ENCODE measurements at places on chromosomes 4 and X.

DNA sequence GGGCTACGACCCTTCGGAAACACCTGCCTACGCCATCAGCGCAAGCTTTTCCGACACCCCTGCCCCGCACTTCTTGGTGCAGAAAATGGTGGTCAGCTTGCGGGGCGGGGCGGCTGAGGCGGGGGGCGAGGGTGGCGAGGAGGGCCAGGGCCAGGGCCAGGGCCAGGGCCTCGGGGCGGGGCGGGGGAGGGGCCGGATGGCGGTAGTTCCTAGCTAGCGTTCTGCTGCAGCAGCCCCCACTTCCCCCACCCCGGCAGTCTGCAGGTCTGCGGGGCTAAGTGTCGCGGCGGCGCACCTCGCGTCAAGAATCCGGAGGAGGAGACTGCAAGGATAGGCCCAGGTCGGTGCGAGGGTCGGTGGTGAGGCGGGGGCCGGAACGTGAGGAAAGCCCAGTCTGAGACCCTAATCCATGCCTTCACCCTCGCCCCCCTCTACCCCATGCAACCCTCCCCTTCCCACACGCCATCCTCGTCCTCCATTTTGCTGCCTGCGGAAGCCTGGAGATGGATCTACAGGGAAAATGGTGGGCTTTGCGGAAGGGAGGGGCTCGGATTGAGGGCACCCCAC, 600 bp downstream of the BEX4 start:
- no peak for DNase-seq

DNA sequence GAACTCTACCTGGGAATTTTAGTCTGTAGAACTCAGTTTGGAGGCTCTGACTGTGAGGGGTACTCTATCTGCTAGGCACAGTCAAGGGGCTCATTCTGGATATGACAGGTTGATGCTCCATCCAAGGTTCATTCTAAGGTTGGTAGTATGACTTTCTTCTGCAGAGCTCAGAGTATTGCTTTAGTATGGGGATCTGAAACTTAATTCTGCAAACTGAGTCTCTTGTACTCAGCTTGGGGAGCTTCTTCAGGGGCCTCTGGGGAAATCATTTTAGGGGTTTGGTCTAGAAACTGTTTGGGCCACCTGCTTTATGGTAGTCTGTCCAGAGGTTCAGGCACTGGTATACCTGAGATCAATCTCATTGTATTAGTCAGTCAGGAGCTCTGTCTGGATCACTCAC, 9.7 kb upstream of the TSR2 start:
- DNase-seq = no peak

DNA sequence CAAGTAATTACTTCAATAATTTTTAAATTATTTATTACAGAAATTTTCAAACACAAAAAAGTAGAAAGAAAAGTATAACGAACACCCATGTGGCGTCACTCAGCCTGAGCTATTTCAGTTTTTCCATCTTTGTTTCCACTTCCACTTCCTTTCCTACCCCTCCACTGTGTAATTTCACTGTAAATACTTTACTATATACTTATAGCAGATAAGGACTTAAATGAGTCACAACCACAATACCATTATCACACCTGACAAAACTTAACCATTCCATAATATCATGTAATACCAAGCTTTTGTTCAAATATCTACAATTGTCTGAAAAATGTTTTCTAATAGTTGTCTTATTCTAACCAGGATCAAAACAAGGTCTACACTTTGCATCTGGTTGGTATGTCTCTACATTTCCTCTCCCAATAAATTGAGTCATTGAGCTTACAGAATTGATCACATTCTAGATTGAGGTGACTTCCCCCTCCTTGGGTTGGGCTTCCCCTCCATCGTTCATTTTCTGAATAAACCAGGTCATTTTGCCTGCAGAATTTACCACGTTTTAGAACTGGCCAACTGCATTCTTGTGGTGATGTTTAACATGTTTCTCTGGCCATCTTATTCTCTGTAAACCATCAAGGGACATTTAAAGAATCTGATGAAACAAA, 48.7 kb downstream of the ATP10D start:
- no peak for DNase-seq

DNA sequence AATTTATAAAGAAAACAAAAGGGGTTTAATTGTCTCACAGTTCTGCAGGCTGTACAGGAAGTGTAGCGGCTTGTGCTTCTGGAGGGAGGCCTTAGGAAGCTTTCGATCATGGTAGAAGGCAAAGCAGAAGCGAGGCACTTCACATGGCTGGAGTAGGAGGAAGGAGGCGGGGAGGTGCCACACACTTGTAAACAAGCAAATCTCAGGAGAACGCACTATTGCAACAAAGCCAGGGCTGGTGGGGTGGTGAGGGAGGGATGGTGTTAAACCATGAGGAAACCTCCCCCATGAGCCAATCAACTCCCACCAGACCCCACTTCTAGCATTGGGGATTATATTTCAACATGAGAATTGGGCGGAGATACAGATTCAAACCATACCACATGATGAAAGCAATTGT, 1116.3 kb downstream of the FAT4 start:
- DNase-seq = no peak

DNA sequence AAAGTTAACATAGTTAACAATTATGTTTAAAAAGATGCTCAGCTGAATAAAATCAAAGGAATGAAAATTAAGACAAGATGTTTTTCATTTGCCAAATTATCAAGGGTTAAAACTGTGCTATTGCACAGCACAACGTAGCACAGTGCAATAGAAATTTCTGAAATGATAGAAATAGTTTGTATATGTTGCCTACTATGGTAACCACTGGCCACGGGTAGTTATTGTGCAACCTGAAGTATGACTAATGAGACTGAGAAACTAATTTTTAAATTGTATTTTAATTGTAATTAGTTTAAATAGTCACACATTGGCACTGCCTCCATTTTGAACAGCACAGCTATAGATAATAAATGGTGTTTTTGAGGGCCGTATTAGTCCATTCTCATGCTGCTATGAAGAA, 343.1 kb upstream of the FAM241A start:
- no peak for DNase-seq

DNA sequence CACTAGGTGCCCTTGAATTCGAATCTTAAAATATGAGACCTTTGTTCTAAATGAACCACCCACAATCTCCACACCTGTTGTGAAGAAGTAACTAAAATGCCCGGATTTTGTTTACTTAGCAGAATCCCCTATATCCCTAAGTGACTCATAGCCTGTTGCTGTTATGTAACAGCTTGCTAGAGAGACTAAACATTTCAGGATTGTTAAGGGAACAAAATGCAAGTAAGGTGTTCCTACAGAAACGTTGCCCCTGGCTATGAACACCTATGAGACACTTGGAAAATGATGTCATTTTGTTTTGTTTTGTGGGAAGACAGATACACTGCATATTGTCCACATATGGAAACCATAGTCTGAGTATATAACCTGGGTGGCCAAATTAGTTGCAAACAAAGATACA, 24.2 kb upstream of the MXRA5 start:
- no peak for DNase-seq

DNA sequence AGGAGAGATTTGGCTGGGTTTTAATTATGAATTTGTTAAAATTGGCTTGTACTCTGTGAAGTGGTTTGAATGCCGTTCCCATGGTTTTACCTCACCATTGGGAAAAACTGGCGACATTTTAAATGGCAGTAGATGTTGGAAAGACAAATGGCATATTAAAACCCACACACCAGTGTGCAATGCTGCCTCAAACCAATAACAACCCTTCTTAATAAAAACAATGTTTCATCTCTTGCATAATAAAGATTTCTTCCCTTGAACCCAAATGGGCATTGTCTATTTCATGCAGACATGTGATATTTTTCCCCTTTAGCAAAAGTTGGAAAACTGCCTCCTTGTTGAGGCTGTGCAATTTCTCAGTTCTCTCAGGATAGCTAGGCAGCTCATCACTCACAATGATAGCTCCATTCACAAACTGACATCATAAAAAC, 33.7 kb downstream of the GABRB1 start:
- DNase-seq = no peak

DNA sequence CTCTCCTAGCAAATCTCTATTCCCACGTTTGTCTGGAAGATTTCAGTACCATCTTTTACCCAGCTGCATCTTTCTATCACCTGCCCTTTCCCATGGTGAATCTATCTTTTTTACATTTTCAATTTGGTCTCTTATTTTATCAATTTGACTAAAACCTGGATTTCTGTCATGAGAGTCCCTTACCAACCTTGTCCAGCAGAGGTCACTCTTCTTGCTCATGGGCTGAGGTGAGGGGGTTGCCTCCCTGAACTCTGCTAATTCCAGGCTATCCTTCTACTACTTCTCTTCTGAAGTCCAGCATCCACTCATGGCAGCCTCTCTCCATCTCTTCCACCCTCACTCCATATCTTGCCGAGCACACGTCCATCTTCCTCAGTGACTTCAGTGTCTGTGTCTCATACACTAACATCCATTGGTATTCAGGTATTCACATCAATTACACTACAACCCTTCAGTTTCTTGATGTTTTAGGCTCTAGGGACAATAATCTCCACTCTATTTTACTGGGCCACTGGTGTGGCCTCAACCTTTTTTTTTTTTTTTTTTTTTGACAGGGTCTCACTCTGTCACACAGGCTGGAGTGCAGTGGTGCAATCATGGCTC, 17.8 kb upstream of the ZNF827 start:
- no peak for DNase-seq

GRCh38 chr4:112410364-112410763, 105.6 kb downstream of the NEUROG2 start:
- no peak for DNase-seq

DNA sequence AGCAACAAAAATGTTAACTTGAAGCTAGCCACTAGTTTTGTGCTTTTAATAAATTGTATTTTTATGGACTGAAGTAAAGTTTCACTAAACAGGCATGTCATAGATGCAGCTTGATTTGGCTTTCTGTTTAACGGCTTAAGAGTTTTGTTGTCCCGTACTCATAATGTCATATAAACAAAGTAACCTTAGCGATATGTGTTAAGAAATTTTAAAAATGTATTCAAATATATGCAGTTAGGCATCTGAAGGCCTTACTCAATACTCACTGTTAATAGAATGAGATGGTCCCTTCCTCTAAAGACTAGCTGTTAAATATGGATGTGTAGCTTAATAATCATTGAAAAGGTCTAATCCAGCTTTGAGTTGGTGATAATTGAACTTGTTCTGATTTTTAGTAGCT, 1.0 kb upstream of the SCLT1 start:
- DNase-seq = no peak

DNA sequence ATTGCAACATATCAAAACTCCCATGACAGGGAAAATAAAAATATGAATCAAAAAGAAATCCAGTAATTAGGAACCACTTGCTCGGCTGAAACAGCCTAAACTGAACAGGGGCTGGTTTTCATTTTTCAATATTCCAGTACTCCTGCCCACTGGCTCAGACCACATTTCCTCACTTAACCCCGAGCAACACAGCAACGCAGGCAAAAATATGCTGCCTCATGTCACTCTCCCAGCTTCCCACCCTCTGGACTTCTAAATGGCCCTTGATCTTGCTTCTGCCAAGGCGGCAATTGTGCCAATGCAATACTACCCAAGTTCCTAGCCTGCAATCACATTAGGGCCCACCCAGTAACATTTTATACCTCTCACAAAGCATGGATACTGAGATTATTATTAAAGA, 30.6 kb downstream of the USP46 start:
- DNase-seq = no peak

DNA sequence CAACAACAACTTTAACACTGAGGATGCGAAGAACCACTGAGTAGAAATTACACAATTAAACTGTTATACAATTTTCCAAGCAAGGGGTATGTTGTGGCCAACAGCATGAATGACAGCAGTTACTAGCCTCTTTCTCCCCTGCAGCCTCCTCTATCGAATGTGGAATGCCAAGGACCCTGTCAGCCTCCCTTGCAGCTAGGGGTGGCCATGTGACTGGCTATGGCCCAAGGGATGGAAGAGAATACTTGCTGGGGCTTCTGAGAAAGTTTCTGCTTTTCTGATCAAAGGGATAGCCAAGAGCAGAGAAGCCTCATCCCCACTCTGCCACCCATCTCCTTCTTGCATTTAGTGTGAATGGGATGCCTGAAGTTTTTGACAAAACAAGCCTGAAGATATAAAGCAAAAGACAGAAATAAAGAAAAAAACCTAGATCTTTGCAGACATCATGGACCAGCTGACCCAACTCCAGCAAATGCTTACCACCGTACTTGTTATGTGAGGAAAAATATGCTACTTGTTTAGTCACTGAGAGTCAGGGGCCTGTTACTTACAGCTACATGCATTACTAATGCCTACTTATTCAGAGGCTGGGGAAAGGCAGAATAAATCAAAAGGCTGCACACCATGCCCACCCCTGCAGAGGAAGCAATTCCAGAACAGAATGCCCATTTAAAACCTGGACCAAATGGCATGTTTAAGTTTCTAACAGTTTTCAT, 32.0 kb downstream of the DCTD start:
- DNase-seq = no peak

DNA sequence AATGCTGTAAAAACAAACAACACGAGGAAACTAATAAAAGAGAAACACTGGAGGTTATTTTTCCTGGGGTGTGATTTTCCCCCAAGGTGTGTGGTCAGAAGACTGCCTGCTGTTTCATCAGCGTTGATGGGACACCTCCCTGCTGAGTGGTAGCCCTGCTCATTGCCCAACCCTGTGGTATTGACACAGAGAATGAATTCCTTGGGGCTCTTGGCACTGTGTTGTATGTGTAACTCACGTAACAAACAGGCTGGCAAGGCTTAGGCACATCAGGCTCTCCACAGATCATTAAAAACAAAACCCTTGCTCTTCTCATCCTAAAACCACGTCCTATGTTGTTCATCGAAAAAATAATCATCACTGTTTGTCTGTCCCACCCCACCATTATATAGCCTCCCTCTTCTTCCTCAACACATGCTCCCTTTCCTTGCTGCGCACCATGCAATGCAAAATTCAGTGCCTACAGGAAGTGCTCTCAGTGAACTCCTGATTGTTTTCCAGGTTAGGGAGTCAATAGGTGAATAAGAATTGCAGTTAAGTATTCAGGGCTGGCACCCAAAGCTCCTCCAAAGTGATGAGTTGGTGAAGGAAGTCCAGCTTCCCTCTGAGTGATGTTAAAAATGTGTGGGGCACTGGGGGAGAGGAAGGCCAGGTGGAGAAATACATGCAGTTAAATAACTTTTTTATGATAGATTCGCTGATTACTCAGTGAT, 11.4 kb upstream of the PUDP start:
- no peak for DNase-seq

- DNase-seq = no peak
Measured at GRCh38 chr4:62051332-62051731, 851.2 kb downstream of the ADGRL3 start.

- no peak for DNase-seq
Measured at GRCh38 chrX:46184749-46185148, 360.5 kb downstream of the ZNF674 start.

Measured in HS-27A (cell line).